ENCODE measurements at places on chromosomes 4 and X.

DNA sequence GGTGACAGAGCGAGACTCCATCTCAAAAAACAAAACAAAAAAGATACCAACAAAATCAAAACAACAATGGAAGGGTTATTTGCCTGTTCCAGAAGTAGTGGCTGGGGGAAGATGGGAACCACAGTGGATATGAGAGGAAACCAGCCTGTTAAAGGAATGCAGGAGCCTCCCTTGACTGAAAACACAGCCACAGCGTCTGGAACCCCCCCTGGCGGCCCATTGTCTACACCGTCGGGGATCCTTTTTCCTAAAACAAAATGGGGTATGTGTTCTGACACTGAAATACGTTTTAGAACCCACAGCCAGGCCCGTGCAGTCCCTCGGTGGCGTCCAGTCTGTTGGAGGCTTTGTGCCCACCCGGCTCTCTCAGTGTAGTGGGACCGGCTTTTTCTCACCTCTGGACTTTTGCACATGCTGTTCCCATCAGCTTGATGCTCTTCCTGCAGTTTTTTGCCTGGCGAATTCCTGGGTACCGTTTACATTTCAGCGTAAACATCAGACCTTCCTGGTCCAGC is 19.6 kb downstream of the PIGG start:
- no peak for DNase-seq

DNA sequence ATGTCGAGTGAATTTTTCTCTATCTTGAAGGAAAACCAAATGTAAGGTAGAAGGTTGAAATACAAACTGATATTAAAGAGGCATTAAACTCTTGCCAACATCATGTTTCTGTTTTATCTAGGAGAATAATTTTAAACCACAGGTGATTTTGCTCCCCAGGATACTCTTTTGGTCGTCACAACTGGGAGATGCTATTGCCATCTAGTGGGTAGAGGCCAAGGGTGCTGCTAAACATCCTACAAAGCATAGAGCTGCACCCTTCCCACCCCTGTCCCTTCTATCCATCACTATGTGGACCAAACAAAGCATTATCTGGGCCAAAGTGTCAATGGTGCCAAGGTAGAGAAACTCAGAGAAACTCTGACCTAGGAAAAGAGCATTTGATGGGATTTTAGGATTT is 154.6 kb upstream of the MAGEB2 start:
- no peak for DNase-seq

GRCh38 chr4:108926061-108926460 is 163.2 kb upstream of the ETNPPL start:
- DNase-seq: no peak

DNA sequence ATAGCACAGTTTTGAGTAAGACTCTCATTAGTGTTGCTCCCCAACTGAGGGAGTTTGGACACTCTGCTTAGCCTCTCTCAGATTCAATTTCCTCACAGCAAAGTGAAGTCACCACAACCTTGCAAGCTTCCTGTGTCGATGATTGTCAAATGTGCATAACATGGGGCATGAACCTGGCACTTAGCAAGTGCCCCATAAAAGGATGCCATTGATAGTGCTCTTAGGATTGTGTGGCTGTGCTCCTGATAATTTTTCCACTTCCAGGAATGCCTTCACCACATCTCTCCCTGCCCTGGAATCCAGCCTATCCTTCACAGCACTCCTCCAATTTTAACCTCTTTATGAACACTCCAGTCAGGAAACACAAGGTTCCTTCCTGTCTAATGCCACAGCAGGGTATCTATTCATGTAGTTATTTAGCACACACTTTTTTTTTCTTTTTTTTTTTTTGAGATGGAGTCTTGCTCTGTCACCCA is 309.4 kb downstream of the PPP3CA start:
- no peak for DNase-seq

DNA sequence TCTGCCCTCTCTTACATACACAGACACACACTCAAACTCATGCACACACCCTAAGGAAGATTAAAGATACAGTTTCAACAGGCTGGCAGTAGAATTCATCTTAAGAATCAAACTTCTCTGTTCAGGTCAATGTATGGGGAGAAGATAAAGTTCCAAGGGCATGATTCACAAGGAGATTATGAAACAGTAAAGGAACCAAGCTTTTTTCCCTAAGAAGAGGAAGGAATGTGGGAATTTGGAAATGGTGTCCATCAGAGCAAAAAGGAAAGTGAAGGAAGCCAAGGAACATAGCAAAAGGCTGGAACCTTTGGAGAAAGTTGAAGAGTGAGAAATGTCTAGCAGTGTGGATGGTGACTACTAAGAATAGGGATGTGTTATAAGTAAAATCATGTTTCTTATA is 191.0 kb upstream of the NPY2R start:
- DNase-seq: no peak

DNA sequence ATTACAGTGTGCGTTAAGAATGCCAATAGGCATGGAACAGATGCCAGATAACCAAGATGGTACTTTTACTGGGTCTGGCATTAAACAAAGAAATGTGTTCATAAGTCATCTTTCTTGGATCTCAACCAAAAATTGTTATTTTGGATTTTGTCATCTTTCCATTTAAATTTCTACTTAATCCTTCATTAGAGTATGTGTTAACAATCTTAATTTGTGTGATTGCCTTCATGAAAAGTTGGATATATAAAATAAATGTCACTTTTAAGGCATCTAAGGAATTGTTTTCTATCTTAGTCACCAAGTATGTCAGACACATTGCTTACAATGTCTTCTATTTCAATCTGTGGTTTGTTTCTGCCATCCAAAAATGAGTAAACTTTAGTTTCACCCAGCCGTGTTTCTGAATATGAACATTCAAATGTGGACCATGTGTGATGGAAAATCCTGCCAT is 87.5 kb downstream of the PALLD start:
- no peak for DNase-seq

DNA sequence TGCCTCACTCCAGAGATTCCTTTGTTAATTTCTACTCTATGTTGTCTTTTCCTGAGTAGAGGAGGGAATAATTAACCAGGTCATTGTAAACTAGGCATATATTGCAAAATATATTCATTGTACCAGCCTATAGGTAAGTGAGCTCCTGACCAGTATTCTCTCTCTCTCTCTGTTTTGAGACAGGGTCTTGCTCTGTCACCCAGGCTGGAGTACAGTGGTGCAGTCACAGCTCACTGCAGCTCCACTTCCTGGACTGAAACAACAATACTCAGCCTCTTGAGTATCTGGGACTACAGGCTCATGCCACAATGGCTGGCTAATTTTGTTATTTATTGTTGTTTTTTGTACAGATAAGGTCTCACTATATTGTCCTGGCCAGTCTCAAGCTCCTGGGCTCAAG is 198.3 kb downstream of the ARAP2 start:
- DNase-seq: no peak

Measured in stimulated activated CD8-positive, alpha-beta memory T cell treated with anti-CD3 and anti-CD28 coated beads, Interleukin-4, amount 100 ng/mL, for 1 hour (primary cell).